Activated CD4-positive, alpha-beta T cell treated with anti-CD3 and anti-CD28 coated beads, Interleukin-10, Interleukin-2, amounts not matched to agents 100 ng/mL and 50 ng/mL, durations not matched to agents 16 hours and 8 hours (primary cell): ENCODE measurements at places on chromosomes 13 and 19.

- DNase-seq: no peak
Observed at GRCh38 chr19:8638078-8638619, 7.7 kb downstream of the NFILZ start.

GRCh38 chr13:91661692-91662490 lies 263.5 kb downstream of the GPC5 start:
- DNase-seq: no peak

- DNase-seq: no peak
Observed at GRCh38 chr19:10086591-10087192, 575 bp downstream of the SHFL start.

GRCh38 chr19:2503521-2504109 lies 27.7 kb downstream of the GADD45B start:
- DNase-seq: peak; percentile 28

DNA sequence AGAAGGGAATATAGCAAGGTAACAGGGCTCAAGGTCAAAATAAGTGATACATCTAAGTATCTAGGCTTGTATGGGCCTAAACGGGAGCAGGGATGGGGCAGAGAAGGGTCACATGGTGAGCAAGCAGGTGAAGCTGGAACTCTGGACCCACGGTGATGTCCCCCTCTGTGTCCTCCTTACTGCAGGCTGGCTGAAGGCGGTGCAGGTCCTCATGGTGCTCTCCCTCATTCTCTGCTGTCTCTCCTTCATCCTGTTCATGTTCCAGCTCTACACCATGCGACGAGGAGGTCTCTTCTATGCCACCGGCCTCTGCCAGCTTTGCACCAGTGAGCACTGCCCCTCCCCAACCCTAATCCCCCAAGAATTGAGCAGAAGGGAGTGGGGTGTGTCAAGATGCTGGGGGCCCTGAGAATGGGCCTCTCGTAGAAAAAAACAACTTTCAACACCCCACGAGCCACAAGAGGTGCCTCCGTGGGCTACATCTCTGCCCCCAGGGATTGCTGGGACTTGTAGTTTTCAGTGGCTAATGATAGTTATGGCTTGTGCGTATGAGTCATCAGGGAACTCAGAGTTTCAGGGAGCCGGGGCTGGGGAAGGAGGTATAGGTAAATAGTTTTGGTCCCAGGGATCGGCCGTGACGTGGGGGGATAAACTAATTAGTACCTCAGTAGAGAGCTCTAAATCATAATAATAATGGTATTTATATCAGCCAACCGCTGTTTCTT lies 4.0 kb downstream of the EMP3 start:
- DNase-seq: peak; percentile 72

- peak; percentile 43 for DNase-seq
Observed at GRCh38 chr19:3698974-3699740, 1.1 kb downstream of the PIP5K1C start.

- DNase-seq: peak; percentile 60
Observed at GRCh38 chr13:99464441-99464949, 36.8 kb upstream of the TM9SF2 start.

DNA sequence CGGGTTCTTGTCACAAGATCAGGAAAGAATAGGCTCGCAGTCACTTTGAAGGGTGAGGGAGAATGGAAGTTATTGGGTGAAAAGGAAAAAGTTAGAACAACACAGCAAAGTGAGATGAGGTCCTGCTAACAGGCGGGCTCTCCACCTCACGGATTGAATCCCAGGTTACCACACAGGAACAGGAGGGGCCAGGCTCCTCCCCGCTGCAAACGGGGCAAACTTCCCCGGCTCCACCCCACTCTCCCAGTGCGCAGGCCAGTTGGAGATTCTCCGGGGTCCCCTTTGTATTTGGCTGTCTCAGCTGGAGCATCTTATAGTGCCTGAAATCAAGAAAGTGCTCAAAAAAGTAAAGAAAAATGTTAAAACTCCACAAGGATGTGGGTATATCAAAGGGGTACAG lies 78.3 kb upstream of the IPO5 start:
- no peak for DNase-seq

DNA sequence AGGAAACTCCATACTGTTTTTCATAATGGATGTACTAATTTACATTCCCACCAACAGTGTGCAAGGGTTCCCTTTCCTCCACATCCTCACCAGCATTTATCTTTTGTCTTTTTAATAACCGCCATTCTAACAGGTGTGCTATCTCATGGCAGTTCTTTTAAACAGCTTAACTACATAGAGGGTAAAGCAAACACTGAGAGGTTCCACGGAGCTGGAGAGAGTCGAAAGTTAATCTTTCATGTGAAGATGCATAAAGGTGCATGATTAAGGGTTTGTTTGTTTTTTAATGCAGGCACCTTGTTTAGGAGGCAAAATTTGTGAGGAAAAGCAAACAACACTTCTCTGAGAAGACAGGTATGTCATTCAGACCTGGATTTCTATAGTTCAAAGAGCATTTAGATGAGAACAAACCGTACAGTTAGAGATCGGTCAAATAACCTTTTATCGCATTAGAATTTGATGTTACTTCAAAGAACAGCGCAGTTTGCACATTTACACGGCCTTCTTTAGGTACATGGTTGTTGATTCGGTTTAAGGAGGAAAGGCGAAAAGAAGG lies 193.9 kb downstream of the RBM26 start:
- no peak for DNase-seq

DNA sequence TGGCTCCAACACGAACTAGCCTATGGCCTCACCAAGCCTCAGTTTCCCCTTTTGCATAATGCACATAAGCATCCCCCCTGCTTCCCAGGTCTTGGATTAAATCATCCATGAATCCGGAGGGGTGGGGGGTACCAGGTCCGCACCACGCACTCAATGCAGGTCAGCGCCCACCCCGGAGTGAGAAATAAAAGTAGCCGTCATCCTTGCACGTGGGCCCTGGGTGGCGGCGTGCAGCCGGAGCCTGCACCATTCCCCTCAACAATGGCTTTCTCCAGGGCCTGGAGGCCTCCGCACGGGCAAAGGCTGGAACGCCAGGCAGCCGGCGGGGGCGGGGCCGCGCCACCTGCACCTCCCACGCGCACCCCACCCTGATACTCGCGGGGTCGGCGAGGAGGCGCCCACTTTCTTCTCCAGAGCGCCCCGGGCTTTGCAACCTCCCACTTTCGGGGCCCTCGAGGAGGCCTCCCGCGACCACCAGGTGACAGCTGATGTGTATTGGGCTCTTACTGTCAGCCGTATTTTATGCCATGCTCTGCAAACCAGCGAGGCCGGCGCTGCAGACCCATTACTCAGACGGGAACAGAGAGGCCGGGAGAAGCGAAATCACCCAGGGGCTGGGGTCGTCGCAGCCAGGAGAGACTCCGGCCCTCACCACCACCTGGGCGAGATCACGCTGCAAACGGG lies 767 bp upstream of the GADD45B start:
- DNase-seq: peak; percentile 70

DNA sequence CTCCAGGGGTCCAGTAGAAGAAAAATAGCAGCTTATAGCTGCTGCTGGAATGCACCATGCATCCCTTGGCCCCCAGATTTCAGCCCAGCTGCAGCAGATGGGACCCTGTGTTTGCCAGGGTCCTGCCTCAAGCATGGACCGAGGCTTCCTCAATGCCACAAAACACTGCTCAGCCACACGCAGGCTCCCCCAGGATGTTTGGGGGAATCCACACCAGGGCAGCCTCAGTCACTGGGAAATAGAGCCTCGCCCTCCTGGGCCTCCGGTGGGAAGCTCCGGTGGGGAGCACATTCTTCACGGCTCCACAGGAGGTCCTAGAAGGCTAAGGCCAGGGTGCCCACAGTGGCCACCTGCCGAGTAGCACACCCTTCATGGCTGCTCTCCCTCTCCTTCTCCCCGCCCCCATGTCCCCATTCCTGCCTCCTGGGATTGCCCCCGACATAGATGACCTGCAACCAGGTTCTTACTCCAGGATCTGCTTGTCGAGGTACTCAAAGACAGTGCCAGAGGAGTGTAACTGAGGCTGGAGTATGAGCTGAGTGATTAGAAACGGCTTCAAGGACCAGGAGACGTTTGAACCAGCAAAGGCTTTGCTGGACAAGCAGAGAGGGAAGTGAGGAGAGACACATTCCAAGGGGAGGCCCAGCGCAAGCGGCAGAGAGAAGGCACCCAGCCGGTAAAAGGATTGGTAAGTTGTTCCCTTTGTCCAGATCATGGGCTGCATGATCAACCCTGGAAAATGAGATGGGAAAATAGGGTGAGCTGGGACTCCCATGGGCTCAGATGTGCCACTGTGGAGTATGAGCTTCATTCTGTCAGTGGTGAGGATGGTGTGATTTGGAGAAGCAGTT lies 110.7 kb upstream of the UQCRFS1 start:
- DNase-seq: no peak

DNA sequence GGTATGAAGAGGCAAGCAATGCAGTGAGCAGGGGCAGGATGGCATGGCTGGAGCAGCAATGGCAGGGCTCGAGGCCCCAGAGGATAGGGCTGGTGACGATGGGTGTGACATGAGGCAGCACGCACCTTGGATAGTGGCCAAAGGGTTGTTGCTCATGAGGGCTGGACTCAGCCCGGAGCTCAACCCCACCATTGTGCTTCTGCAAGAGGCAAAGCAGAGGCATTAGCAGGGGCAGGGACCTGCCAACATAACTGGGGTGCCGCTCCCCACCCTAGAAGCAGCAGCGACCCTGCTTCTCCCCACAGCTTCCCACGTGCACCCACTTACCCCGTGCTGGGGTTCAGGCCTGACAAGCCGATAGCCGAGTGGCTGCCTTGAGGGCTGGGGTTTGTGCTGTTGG lies 15.8 kb downstream of the ZNF574 start:
- DNase-seq: no peak

DNA sequence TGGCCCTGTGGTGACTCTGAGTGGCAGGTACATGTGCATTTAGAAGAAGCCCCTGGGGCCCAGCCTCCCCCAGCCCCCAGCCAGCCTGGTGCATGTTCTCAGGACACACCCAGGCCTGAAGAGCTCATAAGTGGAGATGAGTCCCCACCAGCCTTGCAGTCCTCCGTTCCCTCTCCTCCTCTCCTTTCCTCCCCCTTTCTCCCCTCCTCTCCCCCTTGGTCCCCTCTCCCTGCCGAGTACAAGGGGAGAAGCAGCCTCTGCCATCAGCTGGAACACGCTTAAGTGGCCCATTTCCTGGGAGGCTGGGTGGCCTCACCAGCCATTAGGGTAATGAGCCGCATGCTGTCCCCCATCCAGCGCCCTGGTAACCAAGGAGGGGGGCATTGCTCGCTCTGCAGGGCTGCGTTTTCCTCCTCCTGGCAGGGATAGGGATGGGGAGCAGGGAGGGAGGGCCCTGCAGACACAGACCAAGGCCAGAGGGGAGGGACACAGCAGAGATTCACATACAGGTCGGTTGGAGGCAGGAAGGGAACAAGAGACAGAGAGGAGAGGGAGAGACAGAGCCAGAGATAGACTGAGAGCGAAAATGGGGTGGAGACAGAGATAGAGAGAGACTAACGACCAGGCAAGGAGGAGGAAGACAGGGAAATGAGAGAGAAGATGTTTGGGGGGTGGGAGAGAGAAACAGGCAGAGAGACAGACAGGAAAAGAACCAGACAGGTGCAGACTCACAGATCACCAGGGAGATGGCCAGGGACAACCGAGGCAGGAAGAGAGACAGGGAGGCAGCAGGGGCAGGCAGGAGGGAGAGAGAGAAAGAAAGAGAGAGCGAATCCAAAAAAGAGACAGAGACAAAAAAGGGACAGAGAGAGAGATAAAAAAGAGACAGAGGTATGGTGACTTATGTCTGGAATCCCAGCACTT lies 19.3 kb upstream of the DPP9 start:
- DNase-seq: no peak

- no peak for DNase-seq
Observed at GRCh38 chr19:15323496-15324235, 8.7 kb downstream of the BRD4 start.
